ENCODE measurements at places on chromosomes 12 and 14.

DNA sequence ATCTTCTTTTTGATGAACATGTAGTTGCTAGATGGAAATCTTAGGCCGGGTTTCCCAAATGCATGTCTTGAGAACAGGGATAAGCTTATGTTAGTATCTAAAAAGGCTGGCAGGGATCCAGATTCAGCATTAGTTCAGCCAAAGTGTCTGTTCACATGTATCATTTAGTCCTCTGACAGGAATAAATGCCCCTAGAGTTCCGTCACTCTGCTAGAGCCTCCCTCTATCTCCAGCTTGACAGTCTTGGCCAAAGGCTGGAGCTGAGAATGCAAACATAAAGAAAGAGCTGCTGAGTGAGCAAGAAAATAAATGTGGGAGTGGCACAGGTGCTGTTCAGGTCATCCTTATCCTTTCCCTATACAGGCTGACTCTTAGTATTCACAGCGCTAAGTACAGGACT lies 13.8 kb upstream of the NELL2 start:
- no peak for DNase-seq

GRCh38 chr14:74927225-74927624 lies 4.2 kb upstream of the RPS6KL1 start:
- no peak for DNase-seq

DNA sequence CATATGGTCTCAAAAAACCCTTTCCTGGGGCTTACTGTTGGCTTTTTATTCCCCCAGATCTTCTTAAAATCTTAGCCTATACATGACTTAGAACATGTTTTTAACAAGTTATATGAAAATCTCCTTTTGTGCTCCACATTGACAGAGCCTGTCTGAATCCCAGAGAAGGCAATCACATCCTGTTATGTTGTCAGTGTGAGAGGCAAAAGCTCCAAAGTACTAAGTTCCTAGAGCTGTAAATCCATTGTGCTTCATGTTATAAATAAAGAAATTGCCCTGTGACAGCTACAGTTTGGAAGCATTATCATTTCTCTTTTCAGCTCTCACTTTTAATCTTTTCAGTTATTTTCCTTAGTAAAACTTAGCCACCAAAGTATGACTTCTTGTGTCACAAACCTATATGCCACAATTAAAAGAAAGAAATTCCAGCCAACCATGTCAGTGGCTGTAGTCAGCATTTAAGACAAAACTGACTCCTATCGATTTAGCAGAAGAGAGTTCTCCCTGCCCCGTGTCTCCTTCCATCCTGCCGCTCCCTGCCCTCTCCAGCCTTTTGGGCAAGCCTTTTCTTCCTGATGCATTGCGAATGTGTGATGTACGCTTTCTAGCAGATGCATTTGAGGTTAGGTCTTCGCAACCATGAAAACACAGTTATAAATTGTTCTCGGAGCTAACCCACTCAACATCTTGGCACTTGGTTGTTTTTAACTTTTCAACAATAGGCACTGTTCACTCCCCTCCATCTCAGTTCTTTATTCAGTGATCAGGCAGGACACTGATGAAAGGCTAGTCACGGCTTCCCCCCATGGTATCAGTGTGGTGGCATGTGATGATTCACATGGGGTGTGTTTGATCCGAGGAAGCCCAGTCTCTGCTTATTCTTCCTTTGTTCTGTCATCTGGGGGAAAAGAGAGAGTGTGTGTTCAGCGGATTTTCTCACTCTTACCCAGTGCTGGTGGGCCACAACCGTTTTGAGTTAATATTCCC lies 143.5 kb downstream of the SSPN start:
- DNase-seq, result no peak

GRCh38 chr12:53670308-53670707 lies 5.6 kb downstream of the ATP5MC2 start:
- DNase-seq, result no peak

All from muscle of back (tissue), 13 donors.